ENCODE measurements at places on chromosomes 13 and 19. TPM values are rescaled to one million over a fixed set of nuclear protein-coding genes. Genes with fewer than 3 reads are reported as not detected.

- DNase-seq: no peak
These were observed 1.5 kb downstream of the MYPOP start for GRCh38 chr19:45900738-45901431.

DNA sequence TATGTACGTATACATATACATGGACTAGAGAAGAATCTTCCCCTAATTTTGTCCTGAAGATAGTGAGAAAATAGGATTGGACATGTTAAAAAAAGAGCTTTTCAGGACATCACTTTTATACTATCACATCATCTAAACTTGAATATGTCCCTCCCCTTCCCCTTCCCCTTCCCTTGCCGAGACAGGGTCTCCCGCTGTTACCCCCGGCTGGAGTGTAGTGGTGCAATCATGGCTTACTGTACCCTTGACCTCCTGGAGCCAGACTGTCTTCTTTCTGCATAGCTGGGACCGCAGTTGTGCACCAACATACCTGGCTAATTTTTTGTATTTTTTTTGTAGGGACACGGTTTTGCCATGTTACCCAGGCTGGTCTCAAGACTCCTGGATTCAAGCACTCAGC is 6.6 kb downstream of the HNRNPM start:
- no peak for DNase-seq

DNA sequence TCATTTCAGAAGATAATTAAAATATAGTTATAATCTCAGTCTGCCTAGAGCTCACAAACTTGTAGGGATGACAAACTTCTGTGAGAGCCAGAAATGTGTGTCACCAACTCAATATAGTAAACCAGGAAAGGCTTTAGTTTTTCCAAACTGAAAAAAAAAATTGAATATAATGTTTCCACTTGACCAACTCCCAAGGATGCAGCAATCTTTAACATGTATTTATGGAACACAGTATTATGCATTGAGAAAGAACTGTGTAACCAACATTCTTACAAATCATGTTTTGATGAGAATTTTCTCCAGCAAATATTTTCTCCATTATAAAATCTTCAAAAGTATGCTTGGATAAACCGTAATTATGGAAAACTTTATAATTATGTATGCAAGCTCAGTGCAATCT is 50.1 kb upstream of the KLF12 start:
- DNase-seq: no peak

- no peak for DNase-seq
These were observed 24.5 kb downstream of the CFAP97D2 start for GRCh38 chr13:114203536-114203935.

The GDF15 gene
- total RNA-seq: 19.1 TPM

The NOVA2 gene
- 15.6 TPM for total RNA-seq

The LILRA5 gene
- total RNA-seq: not detected

The GPC5 gene
- 0.46 TPM for total RNA-seq

The PRTN3 gene
- 0.61 TPM for total RNA-seq

Data from WTC11 (cell line).